NCI-H2171 (cell line): ENCODE measurements at places on chromosomes 13 and 19.

GRCh38 chr13:24053519-24054251 lies 106.8 kb upstream of the SPATA13 start:
- peak; percentile 2 for DNase-seq

GRCh38 chr13:40790154-40790616 lies 774 bp downstream of the SLC25A15 start:
- no peak for DNase-seq

DNA sequence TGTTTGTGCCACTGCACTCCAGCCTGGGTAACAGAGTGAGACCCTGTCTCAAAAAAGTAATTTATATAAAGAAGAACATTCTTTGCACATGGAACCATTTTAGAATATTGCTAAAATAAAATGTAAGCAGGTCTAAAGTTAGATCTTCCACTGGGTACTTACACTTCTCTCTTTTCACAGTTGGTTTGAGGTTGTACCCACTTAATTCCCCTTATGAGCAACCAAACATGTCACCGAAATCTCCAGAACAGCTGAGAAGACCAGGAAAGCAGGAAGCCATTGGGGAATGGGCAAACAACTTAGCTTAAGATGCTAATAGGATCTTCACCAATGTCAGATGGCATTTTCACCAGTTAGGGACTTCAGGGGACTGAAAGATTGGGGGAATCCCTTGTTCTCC lies 18.8 kb downstream of the NLRP4 start:
- no peak for DNase-seq

GRCh38 chr13:74646091-74646490 lies 511.9 kb upstream of the KLF12 start:
- DNase-seq: no peak

DNA sequence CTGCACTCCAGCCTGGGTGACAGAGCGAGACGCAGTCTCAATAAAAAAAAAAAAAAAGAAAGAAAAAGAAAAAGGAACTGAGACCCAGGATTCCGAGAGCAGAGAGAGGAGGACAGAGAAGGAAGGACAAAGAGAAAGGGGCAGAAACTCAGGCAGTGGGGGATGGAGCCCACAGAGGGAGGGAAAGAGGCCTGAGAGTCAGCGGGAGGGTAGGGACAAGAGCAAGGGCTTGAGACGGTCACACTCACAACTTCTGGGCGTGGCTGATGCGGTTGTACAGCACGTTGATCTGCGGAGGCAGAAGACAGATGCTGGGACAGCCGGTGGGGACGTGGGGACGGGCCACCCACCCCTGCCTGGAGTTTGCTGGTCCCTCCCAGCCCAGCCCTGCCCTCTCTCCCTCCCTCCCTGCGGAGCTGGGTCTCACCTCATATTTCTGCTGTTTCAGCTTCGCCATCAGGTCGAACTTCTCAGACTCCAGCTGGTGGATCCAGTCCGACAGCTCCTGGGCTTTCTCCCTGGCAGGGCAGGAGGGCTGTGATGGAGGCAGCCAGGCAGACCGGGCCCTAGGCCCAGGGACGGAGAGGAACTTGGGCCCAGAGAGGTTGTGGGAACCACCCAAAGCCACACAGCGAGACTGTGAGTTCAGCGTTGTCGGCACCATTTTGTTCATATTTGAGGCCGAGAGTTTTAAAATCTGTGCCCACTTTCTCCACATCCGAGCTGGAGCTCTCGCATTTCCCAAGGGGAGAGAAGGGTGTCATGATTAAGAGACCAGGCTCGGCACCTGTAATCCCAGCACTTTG lies 15.2 kb downstream of the TNNT1 start:
- no peak for DNase-seq

DNA sequence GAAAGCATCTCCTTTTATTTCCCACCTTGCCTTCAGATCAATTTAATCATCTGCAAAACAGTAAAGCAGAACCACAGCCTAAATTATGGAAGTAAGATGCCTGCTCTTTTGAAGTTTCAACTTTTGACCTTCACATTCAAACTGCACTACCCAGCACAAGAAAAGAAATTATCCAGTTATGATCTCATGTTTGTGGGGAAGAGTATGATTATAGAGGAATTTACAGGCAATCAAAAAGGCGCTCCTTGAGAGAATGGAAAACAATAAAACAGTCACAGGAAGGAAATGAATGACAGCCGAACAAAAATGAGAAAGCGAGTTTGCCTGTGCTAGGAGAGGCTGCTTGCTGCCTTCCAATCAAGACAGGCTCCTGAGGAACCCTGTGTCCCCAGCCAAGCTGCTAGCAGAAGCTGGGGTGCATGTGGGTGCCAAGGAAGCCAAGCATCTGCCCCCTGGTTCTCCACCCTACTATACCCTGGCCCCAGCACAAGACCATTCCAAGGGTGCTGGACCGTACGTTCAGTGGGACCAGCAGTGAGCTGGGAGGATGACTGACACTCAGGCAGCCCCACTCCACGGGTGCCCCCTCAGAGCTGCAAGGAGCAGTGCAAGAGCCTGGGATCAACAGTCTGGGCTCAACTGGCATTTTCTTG lies 47.8 kb downstream of the PEPD start:
- DNase-seq: no peak

DNA sequence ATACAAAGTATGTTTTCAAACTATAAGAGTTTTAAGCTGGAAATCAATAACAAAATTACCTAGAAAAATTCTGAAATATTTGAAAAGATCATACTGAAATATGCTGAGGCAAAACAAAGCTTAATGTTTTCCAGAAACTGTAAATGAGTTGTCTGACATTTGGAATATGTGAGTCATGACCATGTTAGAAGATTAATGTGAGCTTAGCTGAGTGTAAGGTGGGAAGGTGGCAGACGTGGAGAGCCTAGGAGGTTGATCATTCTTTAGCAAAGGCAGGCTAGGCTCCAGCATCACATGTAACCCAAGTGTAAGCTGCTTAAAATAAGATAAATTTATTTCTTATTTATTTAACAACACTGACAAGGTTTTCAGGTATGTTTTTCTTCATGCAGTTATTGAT lies 2086.1 kb upstream of the PCDH20 start:
- no peak for DNase-seq
